HEK293T (cell line): ENCODE measurements at places on chromosomes 11 and 22.

- DNase-seq, result no peak
These were observed 7.0 kb upstream of the HBE1 start for GRCh38 chr11:5276697-5277096.

GRCh38 chr22:27799827-27800249, 1.7 kb downstream of the MN1 start:
- DNase-seq, result no peak

GRCh38 chr22:25762147-25762546, 20.2 kb downstream of the MYO18B start:
- DNase-seq, result no peak

GRCh38 chr22:44049486-44050231, 25.6 kb downstream of the PARVB start:
- DNase-seq, result no peak

GRCh38 chr11:81674211-81674610, 1059.5 kb downstream of the FAM181B start:
- DNase-seq, result no peak

DNA sequence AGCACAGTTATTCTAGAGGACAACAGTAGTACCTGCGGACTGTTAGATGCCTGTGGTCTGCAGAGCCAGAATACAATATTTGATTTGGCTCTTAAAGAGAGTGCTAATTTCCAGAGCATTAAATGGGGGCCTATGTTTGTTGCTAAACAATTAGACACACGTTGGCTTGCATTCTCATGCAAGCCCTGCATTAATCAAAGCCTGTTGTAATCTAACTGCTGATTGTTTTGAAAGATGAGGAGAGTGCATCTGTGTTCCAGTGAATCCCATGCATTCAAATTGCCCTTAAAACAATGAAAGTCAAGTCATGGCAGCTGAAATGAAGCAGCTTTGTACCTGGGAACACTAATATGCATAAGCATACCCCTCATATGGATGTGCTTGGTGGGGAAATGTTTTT, 419.4 kb downstream of the DYNC2H1 start:
- DNase-seq, result no peak

DNA sequence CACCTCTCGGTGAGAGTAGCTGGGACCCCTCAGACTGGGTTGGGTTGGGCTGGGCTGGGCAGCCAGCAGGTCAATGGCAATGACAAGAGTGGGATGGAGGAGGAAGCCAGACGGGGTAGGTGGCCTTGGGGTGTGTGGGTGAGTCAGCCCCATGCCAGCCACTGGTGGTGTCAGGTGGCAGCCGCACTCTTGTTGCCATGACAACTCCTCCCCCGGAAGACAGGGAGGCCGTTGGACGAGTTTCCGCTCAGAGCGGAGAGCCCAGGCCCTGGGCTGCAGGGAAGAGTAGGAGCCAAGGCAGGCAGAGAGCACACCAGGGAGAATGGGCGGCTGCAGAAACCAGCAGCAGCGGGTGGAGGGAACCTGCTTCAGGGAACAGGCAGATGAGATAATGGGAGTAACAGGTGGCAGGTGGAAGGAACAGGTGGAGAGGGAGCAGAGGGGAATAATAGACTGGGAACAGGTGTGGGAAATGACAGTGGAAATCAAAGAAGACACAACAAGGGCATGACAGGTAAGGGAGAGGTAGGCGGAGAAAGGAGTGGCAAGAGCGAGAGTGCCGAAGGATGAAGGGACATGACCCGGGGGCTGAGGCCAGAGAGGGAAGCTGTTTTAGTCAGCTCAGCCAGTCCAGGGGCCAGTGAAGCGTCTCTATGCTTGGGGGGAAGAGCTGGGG, 8.7 kb downstream of the SPTBN2 start:
- no peak for DNase-seq

GRCh38 chr11:28243581-28243980, 135.4 kb downstream of the METTL15 start:
- no peak for DNase-seq

DNA sequence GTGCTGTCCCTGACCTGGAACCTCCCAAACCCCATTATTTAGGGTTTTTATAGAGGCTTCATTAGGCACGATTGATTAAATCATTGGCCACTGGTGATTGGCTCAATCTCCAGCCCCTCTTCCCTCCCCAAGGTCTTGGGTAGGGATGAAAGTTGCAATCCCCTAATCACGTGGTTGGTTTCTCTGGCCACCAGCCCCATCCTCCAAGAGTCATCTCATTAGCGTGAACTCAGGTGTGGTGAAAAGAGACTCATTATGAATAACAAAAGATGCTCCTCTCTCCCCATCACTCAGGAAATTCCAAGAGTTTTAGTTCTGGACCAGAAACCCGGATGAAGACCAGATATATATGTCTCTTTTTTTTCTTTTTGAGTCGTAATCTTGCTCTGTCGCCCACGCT, 7.6 kb upstream of the MARK2 start:
- no peak for DNase-seq

GRCh38 chr11:29231991-29232390, 784.8 kb downstream of the KCNA4 start:
- DNase-seq, result no peak

GRCh38 chr11:12275818-12276217, 101.6 kb upstream of the PARVA start:
- no peak for DNase-seq

GRCh38 chr11:33658195-33658900, 42.3 kb downstream of the C11orf91 start:
- peak; percentile 39 for DNase-seq

DNA sequence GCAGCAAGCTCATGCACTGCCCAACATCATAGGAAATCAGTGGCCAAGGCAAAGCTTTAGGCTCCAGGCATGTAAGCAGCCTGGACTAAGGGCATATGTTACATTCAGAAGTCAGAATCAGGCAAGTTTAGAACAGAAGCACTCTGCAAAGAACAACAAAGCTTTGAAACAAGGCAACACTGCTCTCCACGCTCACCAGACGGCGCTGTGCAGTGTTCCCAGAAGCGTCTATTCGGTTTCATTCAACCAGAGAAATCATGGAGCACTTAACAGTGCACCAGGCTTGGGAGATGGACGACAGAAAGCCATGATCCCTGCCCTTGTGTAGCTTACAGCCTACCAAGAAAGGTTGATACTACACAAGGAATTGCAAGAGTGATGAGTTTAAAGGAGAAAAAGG, 555.8 kb downstream of the BUD13 start:
- DNase-seq, result peak; percentile 63

GRCh38 chr22:33109514-33110430, 51.6 kb upstream of the SYN3 start:
- no peak for DNase-seq

DNA sequence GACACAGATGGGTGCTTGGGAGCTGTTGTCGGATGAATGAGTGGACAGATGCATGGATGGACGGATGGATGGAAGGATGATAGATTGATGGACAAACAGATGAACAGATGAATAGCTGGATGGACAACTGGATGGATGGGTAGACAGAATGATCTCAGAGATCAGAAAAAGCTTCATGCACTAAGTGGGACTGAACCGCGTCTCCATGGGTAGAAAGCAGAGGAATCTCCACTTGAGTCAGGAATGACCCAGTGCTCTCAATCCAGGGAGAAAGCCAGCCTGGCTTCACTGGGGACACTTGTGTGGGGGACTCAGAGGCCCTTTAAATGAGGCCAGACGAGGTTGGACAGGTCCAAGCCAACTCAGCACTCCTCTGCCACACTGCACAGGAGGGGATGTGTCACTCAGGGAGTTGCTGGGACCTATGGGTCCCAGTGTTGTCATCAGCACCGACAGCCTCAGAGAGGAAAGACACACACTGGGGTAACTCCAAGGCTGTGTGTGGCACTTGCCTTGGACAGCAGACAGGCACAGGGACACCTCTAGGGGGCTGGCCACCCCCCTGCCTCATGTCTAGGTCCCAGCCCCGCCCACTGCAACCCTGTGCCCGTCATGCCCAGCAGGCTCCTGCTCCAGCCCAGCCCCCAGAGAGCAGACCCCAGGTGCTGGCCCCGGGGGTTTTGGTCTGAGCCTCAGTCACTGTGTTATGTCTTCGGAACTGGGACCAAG, 5.6 kb downstream of the IGLL5 start:
- DNase-seq, result no peak

GRCh38 chr11:132704781-132705375, 827.4 kb downstream of the OPCML start:
- DNase-seq, result no peak

DNA sequence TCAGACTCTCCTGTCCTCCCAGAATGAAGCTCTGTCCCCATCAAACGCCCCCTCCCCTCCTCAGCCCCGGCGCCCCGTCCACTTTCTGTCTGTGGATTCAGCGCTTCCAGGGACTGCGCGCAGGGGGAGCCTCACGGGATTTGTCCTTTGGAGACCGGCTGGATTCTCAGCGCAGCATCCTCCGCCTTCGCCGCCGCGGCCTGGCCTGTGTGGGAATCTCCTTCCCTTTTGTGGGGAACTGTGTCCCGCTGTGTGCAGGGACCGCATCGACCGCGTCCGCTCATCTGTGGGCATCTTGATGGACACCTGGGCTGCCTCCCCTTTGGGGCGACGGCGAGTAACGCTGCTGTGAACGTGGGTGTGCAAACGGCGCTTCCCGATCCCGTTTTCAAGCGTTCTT, 1.1 kb upstream of the SCT start:
- no peak for DNase-seq

- DNase-seq, result no peak
These were observed 7.1 kb downstream of the MUC2 start for GRCh38 chr11:1081601-1082311.

DNA sequence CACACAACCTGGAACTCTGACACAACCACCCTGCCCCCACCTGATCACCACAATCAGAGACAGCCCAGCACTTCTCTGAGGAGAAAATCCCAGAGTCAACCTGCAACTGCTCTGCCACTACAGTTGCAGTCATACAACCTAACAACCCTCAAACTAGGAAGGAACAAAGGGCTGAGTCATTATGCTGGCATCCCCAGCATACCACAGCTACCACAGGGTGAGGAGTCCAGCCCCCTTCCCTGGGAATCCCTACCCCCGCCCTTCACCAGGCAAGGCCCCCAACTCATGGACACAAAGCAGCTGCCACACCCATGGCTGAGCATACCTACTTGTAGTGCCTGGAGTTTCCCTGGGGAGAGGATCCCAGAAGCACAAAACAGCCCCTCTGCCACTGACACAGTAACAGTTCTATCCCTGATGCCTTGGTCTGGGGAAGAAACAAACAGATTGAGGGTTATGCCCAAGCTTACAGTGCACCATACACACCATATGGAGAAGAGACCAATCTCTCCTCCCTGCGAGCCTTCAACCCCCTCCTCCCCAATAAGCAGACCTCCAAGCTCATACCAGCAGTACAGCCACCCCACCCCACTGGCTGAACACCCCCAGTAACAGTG, 68.5 kb upstream of the C11orf58 start:
- no peak for DNase-seq

GRCh38 chr11:58227956-58228615, 632 bp downstream of the OR10Q1 start:
- DNase-seq, result no peak

DNA sequence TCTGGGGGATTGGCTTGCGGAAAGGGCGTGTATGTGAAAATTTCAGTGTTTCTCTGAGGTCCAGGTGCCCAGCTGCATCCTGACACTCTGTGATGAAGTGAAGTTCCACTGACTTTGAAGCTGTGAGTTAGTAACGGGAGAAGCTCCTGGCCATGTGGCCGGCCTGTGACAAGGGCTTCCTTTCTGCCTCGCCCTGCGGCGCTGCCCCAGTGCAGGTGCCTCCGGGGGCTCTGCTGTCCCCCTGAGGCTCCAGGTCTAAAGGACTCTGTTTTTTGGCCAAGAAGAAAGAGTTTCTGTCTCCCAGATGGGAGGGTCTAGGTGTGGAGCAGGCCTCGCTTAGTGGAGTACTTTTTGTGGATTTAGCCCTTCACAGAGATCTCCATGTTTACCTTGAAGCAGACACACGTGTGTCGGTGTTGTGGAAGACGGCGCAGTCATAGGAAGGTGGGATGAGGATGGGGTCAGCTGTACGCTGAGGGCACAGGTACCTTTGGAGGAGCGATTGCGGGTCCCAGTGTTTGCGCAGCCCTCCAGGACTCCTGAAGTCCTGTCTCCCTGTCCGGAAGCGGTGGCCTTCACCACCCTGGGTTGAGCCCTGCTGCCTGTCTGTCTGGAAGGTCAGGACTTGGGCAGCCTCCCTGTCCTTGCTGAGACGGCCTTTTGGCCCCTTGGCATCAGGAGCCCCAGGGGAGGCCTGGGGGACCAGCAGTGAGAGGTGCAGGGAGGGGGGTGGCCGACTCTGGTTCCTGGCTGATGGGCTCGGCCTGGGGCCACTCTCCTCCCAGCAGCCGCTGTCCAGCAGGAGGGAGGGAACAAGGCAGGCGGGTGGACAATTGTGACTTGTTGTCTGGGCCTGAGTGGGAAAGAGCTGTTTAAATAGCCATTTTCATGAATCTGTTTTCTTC, 1249.3 kb downstream of the BRD1 start:
- no peak for DNase-seq

DNA sequence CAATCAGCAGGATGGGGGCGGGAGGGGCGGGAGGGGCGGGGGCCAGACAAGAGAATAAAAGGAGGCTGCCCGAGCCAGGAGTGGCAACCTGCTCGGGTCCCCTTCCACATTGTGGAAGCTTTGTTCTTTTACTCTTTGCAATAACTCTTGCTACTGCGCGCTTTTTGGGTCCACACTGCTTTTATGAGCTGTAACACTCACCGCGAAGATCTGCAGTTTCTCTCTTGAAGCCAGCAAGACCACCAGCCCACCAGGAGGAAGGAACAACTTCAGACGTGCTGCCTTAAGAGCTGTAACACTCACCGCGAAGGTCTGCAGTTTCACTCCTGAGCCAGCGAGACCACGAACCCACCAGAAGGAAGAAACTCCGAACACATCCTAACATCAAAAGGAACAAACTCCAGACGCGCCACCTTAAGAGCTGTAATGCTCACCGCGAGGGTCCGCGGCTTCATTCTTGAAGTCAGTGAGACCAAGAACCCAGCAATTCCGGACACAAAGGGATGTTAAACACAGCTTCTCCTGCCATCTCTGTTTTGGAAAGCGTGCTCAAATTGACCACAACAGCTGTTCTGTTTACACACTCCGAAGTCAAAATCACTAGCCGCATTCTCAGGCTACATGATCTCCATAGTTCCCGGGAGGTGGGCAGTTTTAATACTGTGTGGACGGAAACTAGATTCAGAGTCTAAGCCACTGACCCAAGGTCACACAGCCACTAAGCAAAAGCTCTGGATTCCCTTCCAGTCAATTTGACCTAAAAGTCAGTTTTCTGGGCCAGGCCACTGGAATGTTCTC, 11.9 kb downstream of the PLAAT2 start:
- DNase-seq, result no peak

DNA sequence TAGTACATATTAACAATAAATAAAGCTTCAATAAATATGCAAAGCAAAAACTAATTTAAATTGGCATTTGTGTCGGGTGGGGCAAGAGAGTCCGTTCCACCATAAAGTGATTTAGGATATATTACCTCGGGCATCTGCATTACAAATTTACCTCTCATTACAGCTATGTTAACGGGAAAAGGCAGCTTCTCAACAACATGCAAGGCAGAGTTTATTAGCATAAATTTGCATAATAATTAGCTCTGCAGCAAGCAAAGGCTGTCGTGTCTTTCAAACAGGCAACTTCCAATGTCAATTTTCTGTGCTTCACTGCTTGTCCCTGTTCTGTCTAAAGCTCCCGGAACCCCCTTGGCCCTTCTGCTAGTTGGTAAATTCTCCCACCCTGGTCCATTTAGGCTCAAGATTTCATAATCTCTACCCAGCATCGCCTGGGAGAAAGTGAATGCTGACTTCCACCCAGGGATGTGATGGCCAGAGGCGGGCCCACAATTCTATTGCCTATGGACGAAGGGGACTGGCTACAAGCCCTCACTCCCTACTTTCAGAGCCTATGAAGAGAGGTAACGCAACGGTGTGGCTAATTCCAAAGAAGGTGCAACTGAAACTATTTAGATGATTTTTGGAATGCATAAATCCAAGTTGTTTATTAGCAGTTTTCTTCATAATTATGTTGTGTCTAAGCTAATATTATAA, 462.1 kb downstream of the OPCML start:
- no peak for DNase-seq
